ENCODE measurements at places on chromosomes 13 and 19. TPM values are rescaled to one million over a fixed set of nuclear protein-coding genes. Genes with fewer than 3 reads are reported as not detected.

- no peak for DNase-seq
These were observed 18.5 kb downstream of the PLEKHJ1 start for GRCh38 chr19:2217591-2217990.

DNA sequence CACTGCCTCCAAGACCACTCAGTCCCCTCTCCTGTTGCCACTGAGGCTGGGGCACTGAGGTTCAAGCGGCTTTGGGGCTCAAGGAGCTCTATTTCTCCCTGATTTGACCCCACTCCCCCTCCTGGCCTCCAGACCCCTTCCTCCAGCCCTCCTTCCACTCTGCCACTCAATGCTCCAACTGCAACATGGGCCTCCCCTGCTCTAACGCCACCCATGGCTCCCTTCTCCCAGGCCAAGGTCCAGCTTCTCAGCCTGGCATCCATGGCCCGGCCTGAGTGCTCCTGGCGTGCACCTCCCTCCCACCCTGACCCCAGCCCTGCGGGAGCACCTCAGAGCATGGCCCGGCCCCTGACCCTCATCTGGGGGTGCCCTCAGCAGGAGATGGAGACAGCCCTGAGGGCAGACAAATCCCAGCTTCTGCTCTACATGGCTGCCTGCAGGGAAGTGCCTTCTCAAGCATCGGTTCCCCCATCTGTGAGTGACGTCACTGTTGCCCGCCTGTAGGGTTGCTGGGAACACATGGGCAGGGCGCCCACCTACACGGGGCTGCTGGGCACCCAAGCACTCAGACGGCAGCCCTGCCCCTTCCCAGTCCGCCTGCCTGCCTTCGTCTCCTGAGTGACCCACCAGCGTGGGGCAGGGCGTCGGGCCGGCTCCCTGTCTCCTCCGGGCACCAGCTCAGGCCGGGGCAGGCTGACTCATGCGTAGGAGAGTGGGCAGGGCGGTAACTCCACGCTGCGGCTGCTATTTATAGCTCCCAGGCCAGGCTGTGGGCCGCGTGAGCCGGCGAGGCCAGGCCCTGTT is 1.6 kb upstream of the DIRAS1 start:
- peak; percentile 67 for DNase-seq

The LAIR1 gene
- polyA plus RNA-seq, result not detected

The TNFRSF19 gene
- 260 TPM for polyA plus RNA-seq
